ENCODE measurements at places on chromosomes 7 and 10.

DNA sequence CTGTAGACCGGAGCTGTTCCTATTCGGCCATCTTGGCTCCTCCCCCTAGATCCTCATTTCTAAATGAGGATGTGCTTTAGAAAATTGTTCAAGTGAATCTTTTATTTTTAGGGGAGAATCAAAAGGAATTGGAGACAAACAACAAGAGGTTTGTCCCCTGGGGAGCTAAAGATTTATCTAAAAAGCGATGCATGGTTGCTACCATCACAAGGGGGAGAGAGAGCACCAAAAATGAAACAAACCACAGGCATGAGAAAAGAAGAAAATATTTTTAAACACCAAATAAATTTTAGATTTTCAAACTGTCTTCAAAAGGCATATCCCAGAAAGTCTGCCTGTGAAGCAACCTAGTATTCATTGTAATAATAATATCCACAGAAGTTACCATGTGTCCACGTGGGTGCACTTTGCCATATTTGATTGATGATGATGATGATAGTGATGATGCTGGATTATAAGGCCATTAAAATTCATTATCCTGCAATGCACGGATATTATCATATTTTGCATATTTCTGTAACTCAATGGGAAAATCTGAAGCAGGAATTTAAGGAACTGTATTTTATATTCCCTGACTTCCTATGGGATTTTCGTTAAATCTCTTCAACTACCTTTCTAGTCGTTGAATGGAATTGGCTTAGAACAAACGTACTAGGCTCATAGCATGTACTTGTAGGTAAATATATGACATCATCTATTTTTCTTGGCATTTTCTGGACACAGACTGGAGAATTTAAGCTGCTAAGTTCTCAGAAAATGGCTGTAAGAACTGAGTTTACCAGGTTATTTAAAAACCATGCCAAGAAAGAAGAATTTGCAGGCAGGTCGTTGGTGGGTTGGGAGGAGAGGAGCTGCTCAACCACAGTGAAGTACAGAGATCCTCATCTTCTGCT is 171.6 kb downstream of the WDR37 start:
- DNase-seq, result no peak

DNA sequence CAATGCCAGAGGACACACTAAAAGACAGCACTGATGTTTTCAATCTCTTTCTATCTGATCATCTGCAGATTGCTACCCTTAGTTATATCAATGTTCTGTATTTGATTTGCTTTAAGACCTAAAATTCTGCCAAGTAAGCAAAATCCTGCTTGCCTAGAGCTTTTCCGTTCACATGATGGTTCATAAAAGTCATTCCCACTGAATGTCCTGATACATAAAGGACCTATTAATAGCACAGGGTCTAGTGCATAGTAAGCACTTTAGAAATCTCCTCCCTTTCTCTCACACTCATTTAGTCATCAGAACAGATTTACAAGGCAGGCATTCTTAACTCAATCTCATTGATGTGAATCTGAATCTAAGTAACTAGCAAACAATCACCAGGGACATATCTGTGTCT is 68.8 kb downstream of the PCGF5 start:
- no peak for DNase-seq

- DNase-seq, result peak; percentile 28
Observed at GRCh38 chr10:100829097-100829870, 83.5 kb upstream of the SLF2 start.

DNA sequence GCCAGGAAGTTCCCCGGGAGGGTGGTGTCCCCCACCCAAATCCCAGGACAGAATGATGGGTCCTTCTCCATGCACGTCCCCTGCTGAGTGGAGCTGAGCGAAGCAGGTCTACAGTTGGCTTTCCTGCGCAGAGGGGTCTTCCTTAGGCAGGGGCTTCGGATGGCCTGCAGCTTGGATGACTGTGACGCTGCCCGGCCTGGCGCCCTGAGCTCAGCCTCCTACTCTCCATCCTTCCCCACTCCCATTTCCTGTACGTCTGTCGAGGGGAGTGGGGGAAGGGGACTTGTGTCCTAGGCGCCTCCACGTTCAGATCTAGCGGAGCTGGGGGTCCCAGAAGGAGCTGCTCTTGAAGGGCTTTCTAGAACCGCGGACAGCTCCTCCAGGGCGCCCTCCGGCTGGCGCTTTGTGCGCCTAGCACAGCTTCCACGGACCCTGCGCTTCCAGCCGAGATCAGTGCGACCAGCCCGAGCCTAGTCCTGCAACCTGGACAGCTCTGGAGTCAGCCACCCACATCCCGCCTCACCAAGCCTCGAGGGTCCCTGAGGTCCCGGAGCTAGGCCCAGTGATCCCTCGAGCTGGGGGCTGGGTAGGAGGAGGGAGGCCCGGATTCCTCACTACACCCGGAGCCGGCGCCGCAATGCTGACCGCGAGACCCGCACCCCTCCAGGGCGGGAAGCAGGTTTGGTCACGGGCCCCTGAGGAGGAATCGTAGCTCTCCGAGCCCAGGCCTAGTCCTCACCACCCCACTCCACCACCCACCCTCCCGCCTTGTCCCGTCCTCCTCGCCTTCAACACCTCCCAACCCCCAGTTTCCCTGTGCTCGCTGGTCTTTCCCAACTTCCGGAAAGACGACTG is 1.9 kb downstream of the GRID1 start:
- no peak for DNase-seq

GRCh38 chr7:41544241-41544640 is 158.6 kb downstream of the INHBA start:
- no peak for DNase-seq

DNA sequence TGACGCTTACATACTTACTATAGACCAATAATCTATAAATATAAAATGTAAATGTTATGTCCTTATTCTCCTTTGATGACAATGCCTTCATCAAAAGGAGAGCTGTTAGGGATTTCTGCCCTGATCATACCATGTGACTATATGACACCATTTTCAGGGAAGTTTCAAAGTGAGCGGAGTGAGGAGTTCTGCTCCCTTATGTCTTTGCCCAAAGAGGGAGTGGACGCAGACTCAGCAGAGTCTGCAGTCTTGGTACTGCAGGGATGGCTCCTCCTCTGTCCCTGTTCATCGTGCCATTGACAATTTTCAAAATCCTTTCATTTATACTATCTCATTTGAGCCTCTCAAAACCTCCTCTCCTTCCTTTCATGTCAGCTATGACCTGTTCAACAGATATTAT is 27.9 kb downstream of the HYAL4 start:
- no peak for DNase-seq

GRCh38 chr10:91010952-91011351 is 90.1 kb upstream of the ANKRD1 start:
- no peak for DNase-seq

DNA sequence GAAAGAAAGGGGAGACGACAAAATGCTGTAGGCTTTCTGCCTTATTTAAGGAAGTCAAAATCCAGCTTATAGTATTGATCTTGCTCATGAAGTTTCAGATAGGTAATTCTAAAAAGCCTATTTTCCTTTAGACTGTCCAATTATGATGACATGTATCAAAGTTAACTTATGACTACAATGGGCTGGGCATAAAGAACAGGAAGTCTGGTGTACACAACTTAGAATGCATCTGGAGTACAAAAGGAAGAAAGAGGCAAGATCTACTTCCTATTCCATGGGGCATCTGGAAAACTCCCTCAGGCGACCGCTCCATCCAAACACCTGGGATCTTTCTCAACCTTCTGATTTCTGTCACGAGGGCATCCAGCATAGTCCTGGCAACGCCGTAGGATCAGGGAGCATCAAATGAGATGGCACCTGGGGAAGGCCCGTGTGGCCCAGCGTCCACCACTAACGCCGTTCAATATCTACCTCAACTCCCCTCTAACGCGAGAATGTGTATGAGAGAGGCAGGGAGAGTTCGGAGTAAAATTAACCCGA is 512 bp downstream of the FAM24B start:
- DNase-seq, result peak; percentile 30

GRCh38 chr7:11492307-11492706 is 339.7 kb downstream of the THSD7A start:
- no peak for DNase-seq

GRCh38 chr7:119783799-119784198 is 489.2 kb upstream of the KCND2 start:
- no peak for DNase-seq

GRCh38 chr10:59678884-59679301 is 30.8 kb downstream of the SLC16A9 start:
- no peak for DNase-seq

DNA sequence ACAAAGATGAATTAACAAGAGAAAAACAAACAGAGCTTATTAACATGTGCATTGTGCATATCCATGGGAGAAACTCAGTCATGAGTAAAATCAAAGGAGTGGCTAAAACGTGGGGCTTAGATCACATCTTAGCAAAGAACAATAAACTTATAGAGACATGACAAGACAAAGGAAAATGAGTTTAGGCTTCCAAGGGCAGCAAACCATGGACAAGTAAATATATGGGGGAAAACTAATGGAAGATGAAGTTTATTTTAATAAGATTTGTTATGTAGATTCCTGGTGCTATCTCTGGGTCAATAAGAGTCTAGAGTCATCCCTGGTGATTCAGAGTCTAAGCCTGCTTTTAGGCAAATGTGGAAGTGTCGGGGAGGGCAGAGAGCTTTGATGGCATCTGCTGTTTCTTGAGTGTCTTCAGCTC is 87.2 kb upstream of the PLPP4 start:
- DNase-seq, result no peak

DNA sequence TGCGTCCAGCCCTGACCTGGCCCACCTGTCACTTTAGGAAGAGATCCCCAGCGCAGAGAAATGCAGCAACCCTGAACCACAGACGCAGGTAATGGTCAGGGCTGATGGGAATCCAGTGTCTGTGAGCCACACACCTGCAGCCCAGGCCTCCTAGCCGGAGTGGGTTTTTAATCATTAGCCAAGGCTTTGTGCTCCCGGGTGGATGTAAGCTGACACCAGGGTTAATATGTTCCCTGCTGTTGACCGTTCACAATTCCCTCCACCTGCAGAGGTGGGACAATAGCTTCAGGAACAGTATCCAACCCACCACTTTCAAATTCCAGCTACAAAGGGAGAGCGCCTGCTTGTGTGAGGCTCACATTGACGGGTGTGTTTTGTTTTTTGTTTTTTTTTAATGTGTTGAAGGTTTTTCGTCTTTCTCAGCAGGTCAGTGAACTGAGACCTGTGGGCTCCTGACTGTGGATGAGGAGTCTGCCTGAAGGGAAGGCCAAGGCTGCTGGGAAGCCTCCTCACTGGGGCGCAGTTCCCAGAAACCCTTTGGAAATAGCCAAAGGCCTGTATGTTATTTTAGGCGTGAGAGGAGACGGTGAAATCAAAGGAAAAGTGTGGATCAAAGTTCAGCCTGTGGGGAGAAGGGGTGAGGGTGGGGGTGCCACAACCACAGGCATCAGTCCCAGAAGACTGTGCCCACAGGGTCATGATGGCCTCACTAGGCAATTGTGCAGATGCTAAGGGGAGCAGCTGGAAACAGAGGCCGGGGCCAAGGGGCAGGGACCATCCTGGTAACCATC is 111.1 kb downstream of the TNS3 start:
- DNase-seq, result peak; percentile 85

DNA sequence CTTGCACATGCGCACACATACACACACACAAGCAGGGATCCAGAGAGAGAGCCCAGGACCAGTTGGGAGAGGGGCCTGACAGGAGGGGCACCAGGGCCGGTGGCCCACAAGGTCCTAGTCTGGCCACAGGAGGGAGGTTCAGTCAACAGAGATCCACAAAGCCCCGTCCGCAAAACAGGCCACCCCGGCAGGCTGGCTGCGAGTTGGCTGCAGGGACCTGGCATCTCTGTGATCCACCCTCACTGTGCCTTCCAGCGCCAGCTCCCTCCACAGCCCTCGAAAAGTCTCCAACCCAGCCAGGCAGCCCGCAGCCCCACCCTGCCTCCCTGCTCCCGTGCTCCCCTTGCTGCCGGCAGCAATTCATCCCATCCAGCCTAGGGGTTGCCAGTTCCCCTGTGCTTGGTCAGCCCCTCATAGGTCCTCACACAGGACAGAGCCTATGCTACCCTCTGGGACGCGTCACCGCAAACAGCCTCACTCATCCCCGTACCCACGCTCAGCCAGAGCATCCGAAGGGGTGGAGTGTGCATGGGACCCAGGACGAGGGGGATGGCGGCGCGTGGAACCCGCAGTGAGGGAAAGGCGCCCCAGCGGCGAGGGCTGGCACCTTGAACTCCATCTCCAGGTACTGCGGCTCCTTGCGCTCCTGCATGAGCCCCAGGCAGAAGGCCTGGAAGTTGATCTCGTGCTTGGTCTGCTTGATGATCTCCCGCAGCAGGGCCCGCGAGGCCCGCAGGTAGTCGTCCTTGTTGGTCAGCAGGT is 7.5 kb downstream of the INTS1 start:
- DNase-seq, result no peak

DNA sequence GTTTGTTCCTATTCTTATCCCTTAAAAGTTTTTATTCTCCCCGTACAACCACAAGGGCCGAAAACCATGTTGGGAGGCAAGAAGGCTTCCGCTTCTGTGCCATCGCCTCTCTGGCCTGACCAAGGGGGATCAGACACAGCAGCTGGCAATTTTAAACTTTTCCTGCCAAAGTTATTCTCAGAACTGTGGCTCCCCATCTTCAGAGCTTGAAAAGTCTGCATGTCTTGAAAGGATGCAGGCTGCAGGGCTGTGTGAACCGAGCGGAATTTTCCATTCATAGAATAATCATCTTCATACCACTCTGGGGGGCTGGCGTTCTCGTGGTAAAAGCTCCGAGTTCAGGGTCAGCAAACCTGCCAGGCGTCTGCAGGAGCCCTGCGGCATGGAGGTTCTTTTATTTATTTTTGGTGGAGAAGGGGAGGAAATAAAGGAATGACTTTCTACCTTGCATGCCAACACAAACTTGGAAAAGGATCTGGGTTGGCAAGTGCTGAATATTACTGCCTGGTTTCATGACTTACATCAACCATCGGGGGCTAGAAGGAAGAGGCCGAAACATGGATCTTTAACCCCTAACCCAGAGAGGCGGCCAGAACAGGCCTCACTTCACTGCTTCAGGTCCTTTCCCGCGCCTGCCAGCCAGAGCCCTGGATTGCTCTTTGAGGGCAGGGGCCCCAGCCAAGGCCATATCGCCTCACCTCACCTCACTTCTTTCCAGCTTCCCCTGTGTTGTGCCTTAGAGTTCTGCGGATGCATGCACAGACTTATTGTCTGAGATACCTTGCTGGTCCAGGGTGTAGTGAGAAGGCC is 3.0 kb upstream of the NANOS1 start:
- no peak for DNase-seq

DNA sequence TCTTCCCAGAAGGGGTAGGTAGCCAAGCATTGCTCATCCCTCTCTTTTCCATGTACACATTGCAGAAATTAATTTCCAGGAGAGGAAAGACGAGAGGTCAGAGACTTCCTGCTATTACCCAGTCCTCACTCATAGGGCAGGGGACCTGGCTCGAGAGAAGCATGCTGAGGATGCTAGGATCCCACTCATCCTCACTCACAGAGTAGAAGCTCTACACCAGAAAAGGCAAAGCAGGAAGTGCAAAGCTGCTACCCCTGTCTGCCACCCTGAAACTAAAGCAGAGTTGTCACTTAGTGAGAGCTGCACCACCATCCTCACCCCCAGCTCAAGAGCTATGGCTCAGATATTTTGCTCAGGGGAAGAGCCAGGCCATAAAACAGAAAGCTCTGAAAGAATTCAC is 9.9 kb downstream of the OR9A2 start:
- DNase-seq, result no peak

GRCh38 chr10:5732141-5732540 is 47.5 kb downstream of the TASOR2 start:
- no peak for DNase-seq
